AG08395 (cell line): ENCODE measurements at places on chromosomes 13 and 19.

DNA sequence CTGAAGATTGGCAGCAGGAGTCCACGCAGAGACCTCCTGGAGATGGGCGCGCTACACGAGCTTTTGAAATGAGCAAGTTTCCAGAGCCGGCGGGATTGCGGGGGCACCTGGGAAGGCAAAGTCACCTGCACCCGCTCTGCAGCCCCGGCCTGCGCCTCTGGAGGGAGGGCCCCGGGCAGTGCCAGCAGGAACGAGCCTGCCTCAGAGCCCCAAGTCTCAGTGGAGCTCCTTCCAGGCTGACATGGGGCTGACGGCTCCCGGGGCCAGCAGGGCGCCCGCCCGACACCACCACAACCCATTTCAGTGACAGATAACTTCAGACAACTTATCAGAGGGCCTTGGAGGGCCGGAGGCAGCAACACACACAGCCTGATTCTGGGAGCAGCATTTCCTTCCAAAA, 45.0 kb downstream of the RASA3 start:
- DNase-seq = no peak

DNA sequence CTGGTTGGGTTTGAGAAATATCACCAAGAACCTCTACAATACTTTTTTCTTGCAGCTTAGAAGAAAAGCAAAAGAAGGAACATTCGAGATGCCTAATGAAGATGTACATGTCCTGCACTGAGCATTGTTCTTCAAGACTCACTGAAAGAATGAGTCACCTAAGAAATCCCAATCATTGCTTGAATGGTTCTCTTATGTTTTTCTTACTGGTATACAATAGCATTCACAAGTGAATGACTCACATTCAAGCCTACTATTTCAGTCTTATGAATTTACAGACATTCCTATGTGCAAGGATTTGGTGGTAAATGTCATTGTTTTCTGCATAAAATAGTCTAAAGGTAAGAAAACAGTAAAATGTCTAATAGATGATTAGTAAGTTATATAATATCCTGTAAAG, 594.6 kb downstream of the PCDH9 start:
- peak; percentile 62 for DNase-seq

DNA sequence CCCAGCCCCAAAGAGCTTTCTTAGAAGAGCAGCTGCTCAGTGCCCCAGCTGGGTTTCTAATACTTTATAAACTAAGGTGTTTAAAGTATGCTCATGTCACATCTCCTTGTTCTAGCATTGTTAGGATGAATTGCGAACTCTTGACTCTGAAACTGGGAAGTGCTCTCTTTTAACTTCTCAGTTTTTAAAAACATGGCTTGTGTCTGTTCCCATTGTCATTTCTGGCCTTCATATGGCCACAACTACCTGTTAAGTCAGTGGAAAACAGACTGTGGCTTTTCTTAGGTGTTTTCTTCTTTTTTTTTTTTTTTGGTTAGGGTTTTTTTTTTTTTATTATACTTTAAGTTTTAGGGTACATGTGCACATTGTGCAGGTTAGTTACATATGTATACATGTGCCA, 164.7 kb downstream of the KCNRG start:
- no peak for DNase-seq

- no peak for DNase-seq
Observed at GRCh38 chr13:104597546-104598180, 1531.4 kb upstream of the SLC10A2 start.

DNA sequence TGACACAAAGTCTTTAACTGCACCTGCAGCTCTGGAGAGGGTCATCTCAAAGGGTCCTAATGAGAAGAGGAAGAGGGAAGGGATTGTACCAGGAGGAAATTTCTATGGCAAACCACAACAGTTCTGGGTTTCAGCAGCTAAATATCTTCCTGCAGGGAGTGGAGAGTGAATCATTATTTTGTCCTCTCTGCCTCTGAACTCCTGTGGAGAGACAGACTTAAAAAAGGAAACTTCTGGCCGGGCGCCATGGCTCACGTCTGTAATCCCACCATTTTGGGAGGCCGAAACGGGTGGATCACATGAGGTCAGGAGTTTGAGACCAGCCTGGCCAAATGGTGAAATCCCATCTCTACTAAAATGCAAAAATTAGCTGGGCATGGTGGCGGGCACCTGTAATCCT, 16.9 kb upstream of the C1QTNF9 start:
- DNase-seq = no peak

GRCh38 chr13:66353664-66354063, 876.5 kb downstream of the PCDH9 start:
- DNase-seq = no peak

DNA sequence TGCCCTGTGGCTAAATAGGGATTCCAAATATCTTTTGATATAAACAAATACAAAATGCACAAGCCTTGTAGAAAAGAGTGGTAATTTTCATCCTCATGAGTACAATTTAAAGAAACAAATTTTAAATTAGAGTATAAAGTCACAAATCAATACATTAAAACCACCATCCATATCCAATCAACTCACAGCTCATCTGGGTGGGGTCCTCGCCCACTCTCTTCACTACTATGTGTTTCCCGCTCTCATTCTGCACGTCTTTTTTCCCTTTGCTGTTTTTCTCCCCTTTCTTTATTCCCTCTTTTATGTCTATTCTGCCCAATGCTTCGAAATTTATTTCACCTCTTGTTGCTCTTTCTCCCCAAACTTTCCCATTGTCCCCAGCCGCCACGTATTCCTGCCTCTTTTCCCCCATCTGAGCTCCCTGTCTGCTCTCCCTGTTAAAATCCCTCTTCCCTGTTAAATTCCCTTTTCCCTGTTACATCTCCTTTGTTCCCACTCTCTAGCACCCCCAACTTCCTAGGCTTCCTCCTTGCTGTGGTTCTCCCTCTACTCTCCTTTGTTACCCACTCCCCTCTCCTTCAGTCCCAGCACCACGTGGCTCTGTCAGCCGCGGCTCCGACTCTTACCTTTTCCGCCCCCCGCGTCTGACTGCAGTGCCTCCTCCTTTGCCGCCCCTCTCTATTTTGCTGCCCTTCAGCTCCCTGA, 1.3 kb downstream of the ZNF616 start:
- peak; percentile 7 for DNase-seq

DNA sequence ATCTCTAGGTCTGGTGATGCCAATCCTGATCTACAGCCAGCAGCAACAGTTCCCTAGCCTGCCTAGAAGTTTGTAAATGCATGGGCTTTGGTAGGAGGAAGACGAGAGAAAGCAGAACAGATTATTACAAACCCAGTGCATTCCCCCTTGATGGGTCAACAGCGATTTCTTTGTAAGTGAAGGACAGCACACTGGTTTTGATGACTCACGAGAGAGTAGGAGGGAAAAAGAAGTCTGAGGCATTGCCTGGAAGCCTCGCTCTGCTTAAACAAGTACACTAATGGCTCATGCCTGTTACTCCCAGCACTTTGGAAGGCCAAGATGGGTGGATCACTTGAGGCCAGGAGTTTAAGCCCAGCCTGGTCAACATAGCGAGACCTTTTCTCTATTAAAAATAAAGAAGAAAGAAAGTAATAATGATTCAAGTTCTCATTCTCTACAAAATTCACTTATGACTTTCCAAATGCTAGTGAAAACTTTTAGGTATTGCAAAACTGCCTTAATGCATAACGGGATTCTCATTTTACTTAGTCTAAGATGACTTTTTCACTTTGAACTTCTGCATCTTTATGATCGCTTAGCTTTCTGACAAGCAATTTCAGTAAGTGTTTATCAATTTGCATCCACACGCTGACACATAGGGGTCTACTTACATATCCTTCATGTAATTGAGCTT, 47.7 kb upstream of the USPL1 start:
- peak; percentile 86 for DNase-seq
